ENCODE measurements at places on chromosomes 12 and 14.
A peak's percentile ranks its signal among the peaks of the same experiment; 100 is the strongest.

- DNase-seq = no peak
These were observed 348.8 kb downstream of the GXYLT1 start for GRCh38 chr12:41795910-41796309.

DNA sequence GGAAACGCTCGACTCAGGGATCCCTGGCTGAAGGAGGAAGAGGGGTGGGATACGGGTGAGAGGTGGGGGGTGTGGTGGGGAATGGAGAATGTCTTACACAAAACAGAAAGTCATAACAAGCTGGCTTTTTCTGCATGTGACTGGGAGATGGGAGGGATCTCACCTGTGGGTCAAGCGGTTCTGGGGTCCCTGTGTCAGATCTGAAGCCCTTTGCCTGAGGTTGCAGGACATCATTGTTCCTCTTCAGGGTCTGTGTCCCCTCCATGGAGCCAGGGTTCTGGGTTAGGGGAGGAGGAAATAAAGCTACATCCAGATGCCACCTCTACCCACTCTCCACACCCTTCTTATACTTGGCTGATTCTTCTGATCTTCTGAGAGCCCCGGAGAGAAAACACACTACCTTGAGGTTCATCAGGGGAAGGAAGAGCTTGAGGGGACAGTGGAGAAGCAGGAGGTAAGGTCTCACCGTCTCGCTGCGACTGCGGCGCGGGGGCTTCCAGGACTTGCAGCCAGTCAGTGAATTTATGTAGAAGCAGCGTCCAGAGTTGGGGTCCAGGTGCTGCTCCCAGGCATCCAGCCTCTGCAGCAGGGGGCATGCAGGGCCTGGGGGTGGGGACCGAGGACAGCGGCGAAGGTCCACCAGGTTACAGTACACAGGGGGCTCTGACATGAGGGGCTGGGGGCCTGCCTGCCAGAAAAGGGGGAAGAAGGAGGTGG, 2.5 kb downstream of the ARHGAP9 start:
- DNase-seq = no peak

- DNase-seq = no peak
These were observed 5.1 kb upstream of the MED13L start for GRCh38 chr12:116282371-116283286.

DNA sequence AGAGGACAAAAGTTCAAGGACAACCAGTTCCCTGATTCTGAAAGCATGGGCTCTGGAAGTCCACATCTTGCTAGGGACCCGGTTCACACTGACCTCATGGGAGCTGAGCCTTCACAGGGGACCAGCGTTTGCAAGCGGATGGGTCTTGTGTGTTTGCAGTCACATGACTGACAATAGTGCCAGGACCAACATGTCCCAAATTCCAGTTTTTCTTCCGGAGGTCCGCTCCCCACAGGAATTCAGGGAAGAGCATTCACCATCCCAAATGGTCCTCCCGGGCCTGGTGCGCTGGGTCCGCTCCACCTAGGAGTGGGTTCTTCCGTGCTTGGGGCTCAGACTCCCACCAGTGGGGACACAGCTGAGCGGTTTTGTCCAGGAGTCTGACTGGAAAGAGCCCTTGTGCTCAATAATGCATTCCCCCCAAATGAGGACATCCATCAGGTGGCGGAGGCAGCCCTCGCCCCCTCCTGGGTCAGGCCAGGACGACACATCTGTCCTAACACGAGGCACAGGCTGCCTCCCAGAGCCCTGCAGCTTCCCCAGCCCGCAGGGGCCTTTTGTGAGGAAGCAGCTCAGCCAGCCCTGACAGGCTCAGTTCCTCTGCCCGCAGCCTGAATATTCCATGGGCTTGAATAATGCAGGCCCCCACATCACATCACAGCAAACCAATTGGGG, 91.8 kb upstream of the BCL11B start:
- no peak for DNase-seq

GRCh38 chr14:58941629-58942028, 246.8 kb upstream of the DAAM1 start:
- no peak for DNase-seq

GRCh38 chr12:70042675-70043074, 200.6 kb upstream of the CNOT2 start:
- peak; percentile 14 for DNase-seq

DNA sequence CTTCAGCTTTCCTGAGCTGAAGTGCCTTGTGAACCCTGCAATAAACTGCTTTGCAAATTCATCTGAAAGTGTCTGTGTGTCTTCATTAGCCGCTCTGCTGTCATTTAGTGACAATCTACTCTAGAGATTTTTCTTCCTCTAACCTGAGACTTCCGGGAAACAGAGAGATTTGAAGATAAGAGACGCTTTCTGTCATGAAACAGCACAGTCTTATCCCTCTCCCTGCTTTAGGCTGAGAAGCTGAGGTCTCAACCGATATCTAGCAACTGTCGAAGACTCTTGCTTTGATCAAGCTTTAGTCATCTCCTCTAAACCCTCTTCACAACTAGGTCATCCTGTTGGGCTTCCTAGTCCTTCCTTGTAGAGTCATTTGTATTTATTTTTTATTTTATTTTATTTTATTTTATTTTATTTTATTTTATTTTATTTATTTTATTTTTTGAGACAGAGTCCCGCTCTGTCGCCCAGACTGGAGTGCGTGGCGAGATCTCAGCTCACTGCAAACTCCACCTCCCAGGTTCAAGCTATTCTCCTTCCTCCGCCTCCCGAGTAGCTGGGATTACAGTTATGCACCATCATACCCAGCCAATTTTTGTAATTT, 1.2 kb downstream of the RNASE2 start:
- no peak for DNase-seq

DNA sequence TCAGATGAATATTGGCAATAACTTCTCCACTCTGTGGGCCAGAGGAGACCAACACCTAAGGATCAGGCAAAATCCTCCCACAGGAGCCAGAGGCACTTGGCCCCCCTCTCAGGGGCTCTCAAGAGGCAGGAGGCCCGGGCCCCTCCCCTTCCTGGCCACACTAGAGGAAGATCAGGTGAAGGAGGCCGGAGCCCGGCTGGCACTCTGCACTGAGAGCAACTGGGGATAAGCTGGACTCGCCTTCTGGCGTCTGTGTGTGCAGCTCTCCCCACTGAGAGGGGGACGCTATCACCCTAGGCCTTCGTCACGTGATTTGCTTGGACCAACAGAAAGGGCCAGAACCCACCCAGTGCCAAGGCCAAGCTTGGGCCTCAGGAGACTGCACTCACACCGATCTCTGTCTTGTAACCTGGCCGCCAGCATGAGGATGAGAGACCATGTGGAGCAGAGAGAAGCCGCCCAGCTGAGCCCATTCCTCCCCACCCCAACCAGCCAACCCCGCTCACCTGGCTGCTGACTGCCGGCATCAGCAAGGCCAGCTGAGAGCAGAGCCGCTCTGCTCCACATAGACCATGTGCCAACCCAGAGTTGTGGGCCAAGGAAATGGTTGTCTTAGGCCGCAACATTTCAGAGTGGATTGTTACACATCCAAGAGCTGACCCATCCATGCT, 64.0 kb downstream of the NOC4L start:
- DNase-seq = no peak

DNA sequence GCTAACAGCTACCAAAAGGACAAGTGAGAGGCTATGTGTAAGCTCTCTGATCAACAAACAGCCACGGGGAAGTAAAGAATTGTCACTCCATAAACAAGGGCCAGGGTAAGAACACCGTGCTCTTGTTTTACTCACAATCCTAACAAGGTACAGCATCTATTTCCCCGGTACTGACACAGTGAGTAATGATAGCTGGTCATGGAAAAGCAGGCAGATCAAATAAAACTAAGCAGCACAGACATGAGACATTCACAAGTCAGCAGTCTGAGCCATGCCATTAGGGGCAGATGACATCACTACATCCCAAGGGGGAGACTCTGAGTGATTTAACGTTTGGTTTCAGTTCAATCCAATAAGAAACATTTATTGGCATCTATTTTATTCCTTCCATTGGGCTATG, 54.4 kb downstream of the ARL6IP4 start:
- peak; percentile 72 for DNase-seq

DNA sequence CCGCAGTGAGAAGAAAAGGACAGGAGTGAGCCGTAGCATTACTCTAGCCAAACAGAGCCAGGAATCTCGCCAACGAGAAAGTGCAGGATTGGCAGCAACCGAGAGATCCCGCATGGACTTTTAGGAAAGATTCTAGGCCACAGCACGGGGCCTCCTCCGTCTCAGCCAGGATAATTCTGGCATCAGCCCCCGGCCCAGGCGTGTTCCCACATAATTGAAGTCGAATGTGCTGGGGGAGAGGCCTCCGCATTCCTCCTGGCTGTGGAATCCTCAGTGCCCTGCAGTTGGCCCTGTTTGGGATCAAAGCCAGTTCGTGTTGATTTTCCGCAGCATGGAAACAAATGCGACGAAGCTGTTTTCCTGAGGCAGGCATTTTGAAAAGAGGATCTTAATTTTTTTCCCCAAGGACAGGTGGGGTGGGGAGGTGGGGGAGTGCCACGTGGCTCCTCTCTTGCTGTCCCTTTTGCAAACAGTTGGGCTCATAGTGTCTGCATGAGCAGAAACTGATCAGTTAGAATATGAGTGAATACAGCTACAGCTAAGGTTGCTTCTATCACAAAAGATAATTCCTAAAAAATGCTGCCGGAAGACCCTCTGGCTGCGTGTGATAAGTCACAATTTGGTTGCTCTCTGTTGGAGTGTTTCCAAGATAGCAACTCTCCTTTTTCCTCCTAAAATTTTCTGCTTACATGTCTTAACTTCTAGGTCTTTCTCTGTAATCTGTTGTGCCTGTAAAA, 37.3 kb upstream of the ATXN2 start:
- DNase-seq = peak; percentile 91

- no peak for DNase-seq
These were observed 438.2 kb downstream of the ETNK1 start for GRCh38 chr12:23063206-23063605.

- DNase-seq = no peak
These were observed 24.2 kb downstream of the SH2B3 start for GRCh38 chr12:111429828-111430432.

DNA sequence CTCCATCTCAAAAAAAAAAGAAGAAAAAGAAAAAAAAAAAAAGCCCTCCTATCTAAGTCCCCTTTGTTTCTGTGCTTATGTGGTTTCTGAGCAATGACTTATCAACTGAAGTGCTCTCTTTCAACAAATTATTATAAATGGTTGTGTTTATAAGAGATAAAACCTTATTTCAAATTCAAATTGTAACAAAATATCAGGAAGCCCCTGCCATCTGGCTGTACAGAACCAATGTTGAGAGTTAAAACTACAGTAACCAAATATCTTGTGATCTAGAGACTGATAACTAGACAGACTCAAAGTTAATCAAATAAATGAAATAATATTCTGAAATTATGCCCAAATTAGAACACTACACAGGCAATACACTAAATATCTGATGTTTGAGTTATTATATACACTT, 143.0 kb upstream of the CPNE8 start:
- no peak for DNase-seq

DNA sequence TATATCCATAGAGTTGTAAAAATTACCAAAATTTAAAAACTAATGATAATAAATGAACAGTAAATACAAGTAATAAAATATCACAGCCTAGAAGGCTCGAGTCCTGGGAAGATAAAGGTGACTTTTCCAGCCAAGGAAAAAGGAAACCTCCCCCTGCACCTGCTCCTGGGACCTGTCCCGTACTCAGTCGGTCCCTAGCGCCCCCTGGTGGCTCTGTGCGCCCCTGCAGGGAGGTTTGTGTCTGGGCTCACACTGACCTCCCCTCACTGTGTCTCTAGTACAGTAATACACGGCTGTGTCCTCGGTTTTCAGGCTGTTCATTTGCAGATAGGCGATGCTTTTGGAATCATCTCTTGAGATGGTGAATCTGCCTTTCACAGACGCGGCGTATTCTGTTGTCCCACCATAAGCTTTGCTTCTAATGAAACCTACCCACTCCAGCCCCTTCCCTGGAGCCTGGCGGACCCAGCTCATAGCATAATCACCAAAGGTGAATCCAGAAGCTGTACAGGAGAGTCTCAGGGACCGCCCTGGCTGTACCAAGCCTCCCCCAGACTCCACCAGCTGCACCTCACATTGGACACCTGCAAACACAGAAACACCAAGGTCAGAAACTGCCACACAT, 1030.4 kb downstream of the TMEM121 start:
- no peak for DNase-seq

DNA sequence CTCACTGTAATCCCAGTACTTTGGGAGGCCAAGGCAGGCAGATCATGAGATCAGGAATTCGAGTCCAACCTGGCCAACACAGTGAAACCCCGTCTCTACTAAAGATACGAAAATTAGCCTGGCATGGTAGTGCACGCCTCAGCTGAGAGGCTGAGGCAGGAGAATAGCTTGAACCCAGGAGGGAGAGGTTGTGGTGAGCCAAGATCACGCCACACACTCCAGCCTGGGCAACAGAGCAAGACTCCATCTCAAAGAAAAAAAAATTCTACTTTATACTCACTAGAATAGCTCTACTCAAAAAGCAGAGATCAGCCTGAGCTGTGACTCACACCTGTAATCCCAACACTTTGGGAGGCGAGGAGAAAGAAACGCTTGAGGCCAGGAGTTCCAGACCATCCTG, 17.1 kb downstream of the NUMB start:
- DNase-seq = no peak

DNA sequence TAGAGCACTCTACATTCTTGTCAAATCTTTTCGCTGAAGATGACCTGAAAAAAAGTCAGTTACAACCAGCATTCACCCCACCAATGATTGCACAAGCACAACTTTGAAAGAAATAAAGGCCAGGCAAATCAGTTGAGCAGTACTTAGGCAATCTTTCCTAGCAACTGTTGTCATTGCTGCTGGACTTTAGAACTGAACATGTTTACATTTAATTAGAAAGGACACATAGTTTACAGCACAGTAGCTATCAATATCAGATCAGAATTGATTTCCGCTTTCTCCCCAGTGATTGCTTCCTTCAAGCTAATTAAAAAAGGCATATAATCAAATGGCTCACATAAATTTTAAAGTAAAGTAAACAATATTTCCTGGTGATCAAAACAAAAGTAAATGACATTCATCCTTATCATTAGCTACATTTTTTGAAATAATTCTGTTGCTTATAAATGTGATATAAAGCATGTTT, 128.4 kb downstream of the FOXA1 start:
- DNase-seq = no peak

DNA sequence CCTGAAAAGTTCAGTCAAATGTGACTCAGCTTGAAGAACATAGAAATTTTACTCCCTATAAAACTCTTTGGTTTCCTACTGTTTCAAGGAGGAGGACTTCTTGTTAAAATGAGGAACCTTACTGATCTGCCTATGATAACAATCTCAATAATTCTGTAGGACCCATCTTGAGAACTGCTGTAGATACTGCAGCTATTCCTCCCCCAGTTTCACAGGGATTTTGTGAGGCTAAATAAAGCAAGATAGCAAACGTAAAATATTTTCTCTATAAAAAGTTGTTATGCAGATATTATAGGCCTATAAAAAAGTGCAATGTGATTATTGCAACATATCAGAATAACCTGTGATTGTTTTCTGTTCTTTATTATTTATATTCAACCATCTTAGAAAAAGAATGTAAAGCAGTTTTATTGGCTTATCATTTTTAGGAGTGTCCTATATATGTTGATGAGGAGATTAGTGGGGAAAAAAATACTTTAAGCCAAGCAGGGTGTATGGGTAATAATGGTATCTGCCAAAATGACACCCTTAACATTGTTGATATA, 12.1 kb downstream of the CLEC14A start:
- no peak for DNase-seq

Measured in skin of body (tissue), 3 donors.